Fibroblast of skin of abdomen (primary cell): ENCODE measurements at places on chromosomes 16 and 17.

- no peak for DNase-seq
Observed at GRCh38 chr17:11797803-11798202, 199.5 kb downstream of the ZNF18 start.

- peak; percentile 54 for DNase-seq
Observed at GRCh38 chr17:17781591-17782496, 54.9 kb downstream of the SREBF1 start.

DNA sequence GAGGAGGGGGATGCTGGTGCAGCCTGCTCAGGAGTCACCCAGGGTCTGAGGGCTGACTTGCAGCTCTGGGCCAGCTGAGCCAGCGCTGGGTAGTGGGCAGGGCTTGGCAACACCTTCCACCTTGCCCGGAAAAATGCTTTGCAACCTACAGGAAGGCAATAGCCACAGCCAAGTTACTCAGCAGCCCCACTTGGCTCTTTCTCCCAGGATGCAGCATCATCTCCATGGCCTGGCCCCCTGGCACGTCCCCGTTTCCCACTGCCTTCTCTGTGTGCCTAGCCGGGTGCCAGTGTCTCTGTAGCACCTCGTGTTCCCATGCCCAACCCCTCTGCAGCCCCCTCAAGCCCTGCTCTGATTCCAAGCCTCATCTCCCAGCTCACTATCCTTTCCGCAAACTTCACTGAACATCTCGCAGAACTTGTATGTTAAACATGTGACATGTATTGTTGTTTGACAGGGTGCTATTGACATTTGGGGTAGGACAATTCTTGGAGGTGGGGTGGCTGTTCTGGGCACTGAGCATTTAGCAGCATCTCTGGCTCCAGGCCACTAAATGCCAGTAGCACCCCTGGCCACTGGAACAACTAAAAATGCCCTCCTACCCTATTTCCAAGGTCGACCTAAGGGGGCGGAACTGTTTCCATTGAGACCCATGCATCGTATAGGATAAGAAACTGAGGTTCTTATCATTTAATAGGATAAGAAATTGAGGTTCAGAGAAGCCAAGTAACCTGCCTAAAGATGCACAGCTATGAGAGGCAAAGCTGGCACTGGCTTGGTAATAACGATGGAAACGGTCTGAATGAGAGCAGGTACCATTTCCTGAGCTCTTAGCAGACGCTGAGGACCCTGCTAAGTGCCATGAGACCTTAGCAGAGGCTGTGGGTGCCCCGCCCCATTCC, 12.2 kb downstream of the DEXI start:
- no peak for DNase-seq

GRCh38 chr17:75498039-75498725, 17.2 kb downstream of the CASKIN2 start:
- DNase-seq = no peak

GRCh38 chr16:30901201-30902028, 5.0 kb downstream of the CTF1 start:
- no peak for DNase-seq

DNA sequence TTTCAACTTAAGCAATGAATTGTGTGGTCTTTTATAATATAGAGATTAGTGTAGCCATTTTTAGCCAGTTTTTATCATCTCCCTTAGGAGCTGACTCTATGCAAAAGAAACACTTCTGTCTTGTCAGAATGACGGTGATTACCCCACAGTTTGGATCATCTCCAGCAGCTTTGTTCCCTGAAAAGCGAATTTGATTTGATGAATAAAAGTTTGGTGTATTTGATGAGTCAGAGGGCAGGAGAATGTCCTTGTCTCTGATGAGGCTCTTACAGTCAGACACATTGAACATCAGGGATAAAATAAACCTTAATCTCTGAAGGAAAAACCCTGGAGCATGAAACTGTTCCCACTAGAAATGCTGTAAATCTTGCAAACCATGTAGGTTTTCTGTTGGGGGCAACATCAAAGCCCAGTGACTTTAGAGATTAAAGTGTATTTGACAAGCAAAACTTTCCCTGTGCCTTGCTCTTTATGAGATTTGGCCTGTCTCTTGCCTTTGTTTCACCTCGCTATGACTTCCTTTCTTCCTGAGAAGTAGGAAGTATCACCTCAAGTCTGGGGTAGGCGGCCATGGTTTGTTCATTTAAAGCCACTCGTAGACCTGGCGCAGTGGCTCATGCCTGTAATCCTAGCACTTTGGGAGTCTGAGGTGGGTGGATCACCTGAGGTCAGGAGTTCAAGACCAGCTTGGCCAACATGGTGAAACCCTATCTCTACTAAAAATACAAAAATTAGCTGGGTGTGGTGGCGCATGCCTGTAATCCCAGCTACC, 209.3 kb downstream of the FTO start:
- peak; percentile 94 for DNase-seq

DNA sequence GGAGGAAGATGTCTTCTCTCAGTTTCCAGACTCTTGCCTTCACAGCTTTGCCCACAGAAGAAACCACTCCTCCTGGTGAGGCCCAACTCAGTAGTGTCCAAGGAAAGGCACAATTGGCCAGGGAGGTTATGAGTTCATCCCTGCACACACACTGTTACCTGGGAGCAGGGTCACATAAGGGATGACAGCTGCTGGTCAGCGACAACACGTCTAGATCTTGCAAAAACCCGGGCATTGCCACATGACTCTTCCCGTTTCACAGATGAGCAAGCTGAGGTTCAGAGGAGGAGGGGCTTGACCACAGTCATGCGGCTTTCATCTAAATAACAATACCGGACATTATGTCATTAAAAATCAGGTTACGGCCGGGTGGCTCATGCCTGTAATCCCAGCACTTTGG, 186.0 kb downstream of the COPRS start:
- DNase-seq = no peak

GRCh38 chr16:86494039-86494564, 16.2 kb upstream of the FOXF1 start:
- DNase-seq = no peak

DNA sequence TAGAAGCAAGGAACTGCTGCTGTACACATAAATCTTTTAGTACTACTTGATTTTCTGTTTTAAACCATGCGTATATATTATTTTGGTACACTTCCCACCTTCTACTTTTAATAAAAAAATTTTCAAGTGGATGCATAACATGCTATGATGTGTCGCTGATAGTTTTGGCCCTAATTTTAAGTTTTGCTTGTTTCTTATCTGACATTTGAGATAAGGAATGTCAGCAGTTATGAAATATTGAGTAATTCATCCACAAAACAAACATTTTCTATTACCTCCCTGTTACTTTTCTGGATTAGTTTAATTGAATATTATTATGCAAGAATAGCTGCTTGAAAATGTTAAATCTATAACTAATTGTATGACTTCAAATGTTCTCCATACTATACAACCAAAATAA, 35.8 kb downstream of the N4BP1 start:
- no peak for DNase-seq

- DNase-seq = no peak
Observed at GRCh38 chr16:48101069-48101674, 54.6 kb downstream of the ABCC12 start.

DNA sequence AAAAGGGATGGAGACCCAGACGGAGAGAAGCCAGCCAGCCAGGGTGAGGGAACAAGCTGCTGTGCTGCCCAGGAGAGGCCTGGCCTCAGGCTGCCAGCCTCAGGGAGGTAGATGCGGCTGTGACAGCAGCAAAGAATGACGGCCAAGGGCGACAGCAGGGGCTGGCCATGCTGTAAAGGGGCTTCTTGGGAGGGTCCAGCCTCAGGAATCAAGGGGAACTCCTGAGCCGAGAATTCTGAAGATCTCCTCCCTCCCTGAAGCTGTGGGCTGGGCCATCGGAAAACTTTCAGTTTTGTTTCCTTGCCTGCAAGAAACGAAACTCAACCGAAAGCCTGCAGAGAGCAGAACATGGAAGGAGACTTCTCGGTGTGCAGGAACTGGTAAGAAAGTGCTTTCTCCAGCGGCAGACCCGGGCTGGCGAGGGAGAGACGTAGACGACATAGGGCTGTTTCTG, at the start of gene XAF1:
Gene XAF1 (plus strand): TSS at position 316 of the 454 bp plus-strand sequence. CDS start 33 bp downstream, at position 349.
- DNase-seq = peak; percentile 54

DNA sequence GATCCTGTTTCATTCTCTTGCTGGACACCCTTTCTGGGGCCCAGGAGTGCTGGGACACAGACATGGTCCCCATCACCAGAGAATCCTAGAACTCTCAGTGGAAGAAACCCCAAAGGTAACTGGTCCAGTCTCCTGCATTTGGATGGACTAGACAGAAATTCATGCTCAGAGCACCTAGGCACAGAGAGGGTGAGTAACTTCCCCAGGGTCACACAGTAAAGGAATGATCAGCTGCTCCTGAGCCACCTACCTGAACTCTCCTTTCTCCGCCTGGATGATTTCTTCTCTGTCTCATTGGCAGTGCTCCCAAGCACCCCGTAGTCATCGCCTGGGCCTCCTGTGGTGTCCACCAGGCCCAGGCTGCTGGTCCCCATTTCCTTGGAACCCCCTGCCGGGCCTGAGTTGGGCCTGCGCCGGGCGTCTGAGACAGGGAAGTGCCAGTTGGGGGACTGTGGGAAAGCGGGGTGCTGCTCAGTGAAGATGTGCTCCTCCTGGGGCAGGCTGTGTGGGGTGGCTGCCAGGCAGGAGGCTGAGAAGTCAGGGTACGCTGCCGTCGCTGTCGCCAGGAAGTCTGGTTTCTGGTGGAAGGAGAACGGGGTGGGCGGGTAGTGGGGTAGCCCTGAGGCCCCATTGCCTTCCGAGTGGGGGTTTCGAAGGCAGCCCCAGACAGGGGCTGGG, 767 bp downstream of the MEOX1 start:
- DNase-seq = no peak

DNA sequence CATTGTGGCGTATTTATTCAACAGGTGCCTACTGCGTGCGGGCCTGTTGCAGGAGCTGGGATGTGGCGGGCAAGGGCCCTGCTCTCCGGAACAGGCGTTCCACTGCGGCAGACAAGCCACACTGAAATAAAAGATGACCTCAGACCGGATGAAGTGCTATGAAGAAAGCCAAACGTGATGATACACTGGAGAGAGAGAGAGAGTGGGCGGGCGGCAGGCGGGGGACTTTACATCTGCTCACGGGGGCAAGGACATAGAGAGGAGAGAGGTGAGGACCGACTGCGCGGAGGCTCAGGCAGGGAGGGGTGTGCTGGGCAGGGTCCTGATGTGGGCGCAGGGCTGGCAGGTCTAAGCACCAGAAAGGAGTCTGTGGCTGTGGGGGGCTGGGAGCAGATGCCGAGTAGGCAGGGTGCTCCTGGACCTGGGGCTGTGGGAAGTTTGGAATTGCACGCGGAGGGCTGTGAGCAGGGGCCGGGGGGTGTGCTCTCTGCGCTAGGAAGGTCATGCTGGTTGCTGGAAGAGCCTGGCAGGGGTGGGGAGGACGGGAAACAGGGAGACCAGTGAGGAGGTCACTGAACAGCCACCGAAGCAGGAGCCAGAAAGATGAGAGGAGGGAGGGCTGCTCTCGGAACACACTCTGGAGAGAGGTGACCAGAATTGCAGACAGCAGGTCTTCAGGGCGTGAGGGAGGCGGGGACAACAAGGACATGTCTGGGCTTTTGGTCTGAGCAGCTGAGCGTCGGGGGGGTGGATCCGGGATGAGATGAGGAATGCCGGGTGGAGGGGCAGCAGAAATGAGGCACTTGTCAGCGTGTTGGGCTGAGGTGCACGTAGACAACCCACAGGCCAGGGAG, 9.9 kb downstream of the MXRA7 start:
- DNase-seq = peak; percentile 77

DNA sequence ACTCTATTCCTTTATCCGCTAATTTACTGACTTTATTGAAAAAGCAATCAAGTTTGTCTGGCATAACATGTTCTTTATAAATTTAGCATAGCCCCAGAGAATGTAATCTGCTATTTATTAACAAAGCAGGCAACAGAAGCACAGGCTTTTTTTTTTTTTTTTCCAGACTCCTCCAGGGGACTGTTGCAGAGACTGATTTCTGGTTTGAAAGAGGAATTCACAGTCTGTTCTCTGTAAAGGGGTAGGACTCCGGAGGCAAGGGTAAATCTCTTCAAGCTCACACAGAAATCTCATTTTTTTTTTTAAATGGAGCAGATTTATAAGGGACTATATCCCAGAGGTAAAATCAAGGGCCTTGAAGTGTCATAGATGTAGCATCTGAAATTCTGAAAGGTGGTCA, 1386.5 kb upstream of the CDH8 start:
- no peak for DNase-seq

GRCh38 chr17:54967621-54968261, 713 bp downstream of the COX11 start:
- peak; percentile 19 for DNase-seq

- no peak for DNase-seq
Observed at GRCh38 chr16:89422527-89422904, 67.8 kb downstream of the ANKRD11 start.

DNA sequence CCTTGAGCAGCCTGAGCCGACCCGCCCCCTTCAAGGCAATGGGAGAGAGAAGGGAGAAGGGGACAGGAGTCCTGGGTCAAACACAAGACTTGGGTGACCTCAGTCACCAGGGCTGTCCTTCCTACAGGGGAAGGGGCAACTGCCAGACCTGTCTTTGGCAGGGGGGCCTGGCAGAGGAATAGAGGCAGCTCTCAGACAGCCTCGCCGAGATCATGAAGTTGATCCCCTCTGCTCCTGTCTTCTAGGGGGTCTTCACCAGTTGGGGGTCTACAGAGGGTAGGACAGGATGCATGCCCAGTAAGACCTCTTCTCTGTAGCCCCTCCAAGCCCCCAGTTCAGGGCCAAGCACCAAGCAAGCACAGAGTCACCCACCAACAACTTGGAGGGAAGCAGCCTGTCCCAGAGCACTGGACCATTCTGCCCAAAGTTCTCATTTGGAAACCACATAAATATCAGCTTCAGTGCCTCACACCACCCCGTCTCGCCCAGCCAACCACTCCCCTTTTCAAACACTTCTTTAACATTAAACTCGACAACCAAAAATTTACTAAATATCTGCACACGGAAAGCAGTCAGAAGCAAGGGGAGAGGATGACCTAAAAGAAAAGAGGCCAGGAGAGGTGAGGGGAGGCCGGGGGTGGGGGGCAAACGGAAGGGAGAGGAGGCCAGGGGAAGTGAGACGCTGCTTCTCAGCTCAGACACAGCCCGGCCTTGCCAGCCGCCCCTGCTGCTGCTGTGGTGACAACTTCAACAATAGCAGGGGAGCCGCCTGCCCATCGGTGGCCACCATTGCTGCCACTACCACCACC, 7.7 kb downstream of the DOK4 start:
- no peak for DNase-seq

- no peak for DNase-seq
Observed at GRCh38 chr17:8048236-8048635, 9.4 kb downstream of the ALOX15B start.

DNA sequence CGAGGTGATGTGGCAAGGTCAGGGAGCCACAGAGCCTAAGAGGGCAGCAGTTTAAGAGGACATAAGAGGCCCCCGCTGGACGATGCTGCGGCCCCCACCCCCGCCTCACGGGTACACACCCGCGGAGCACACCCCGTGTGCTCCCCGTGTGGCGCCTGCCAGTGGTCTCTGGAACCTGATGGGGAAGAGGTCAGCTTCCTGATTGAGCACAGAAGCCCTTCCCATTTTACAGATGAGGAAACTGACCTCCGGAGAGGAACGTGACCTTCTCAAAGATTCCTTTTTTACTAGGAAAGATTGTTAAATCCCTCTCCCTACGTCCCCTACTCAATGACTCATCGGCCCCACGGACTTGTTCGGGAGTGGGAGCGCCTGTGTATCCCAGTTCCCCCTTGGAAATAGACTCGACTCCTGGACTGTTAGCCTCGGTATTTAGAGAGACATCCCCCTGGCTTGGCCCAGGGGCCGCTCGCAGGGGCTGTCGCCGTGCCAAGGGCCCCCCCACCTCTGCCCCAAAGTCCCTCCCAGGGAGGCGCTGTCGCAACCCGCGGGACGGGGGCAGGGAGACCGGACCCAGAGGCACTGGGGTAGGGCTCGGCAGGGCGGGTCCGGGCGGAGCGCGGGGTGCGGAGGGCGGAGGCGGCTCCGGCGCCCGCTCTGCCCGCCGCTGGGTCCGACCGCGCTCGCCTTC, at the start of gene ABCC3:
Gene ABCC3 (plus strand): TSS at position 658 of the 691 bp plus-strand sequence. CDS start 56 bp downstream, outside the sequence.
- peak; percentile 38 for DNase-seq

- DNase-seq = no peak
Observed at GRCh38 chr16:29745853-29746345, at the start of gene C16orf54. TSS of gene C16orf54 (minus strand) at chr16:29745990. CDS start at chr16:29744951, 1,039 bp downstream.
